ENCODE measurements at places on chromosomes 5 and 9.

GRCh38 chr9:84744195-84744594 is 74.7 kb downstream of the NTRK2 start:
- no peak for DNase-seq

- peak; percentile 13 for DNase-seq
Observed at GRCh38 chr9:112884101-112884500, 6.6 kb downstream of the SLC46A2 start.

- DNase-seq, result no peak
Observed at GRCh38 chr9:117091529-117091928, 323.3 kb downstream of the ASTN2 start.

- peak; percentile 5 for DNase-seq
Observed at GRCh38 chr9:29625292-29625731, 2052.0 kb upstream of the C9orf72 start.

DNA sequence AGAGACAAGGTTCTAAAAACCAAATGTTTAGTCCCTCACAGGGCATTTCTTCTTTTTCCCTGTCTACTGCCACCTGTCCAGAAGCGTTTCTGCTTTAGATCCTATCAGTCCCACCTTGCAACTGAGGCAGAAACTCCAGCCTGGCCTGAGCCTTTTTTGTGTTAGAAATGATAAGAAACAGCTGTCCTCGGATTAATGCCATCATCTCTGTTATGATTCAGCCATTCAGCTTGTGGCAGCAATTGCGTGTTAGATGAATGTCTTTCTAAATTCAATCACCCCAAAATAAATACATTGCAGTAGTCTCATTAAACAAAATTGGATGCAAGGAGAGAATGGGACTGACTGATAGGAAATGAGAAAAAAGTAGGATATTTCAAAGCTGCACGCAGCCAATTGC is 28.3 kb upstream of the FRMPD1 start:
- no peak for DNase-seq

DNA sequence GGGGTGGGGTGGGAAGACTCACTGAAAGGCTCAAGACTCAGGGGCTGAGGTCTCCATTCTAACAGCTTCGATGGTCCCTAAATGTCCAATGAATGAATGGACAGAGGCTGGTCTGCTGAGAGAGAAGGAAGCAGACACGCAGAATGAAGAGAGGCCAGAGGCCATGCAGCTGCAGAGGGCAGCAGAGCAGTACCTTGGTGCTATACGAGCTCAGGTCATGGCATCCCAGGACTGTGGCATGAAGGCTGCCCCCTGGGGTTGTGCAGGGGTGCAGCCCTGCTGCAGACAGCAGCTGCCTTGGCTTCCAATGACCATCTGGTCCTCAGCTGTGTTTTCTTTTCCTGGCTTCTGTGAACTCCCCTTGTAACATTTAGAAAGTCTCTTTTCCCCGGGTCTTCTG is 15.2 kb upstream of the CORO2A start:
- no peak for DNase-seq

DNA sequence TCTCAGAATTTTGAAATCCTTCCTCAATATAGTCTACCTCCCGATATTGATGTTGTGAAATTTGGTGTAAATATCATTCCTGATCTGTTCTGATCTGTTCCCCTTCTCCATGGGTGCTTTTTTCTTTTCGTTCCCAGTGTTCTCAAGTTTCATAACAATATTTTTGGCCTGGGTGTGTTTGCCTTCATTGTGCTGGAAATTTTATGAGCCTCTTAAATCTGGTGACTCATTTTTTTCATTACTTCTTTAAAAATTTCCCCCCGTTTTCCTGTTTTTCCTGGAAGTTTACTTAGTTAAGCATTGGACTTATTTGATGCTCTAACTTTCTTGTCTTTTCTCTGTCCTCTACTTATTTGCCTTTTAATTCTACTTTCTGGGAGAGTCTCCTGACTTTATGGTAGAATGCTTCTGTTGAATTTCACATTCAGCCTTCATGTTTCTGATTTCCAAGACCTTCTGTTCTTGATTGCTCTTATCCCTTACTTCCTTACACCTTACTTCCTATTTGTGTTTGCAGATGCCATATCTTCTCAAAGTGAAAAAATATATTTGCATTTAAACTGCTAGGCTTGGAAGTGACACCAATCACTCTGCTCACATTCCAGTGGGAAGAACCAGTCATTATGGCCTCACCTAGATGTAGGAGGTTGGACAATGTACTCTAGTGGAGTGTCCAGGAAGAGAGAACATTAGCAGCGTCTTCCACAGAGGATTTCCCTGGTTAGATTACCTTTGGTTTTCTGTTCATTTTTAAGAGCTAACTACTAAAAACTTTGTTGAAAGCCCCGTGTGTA is 441.9 kb downstream of the ARHGEF28 start:
- DNase-seq, result no peak

DNA sequence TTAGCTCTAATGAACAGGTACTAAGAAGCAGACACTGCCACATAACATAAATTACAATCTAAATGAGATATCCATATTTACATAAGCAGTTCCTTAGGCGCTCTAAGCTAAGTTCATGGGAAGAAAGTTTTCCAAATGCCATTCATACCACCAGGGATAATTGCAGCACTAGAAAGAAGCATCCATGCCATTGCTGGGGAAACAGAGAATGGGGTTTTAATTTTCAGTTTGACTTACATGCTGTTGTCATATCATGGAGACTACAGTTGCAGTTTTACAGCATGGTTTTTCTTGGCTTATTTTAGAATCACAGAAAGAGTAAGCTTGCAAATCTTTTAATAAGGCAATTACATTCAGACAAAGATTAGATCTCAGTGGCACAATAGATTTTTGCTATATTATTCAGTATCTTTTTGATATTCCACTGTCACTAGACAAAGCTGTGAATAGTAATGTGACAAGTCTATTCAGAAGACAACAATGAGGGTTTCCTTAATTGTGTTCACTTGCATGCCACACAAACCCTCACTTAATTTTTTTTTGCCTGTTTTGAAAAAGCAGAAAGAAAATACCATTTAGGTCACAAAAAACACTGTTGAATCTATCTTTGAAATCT is 108.4 kb upstream of the ELAVL2 start:
- no peak for DNase-seq

GRCh38 chr9:135046739-135047350 is 40.6 kb upstream of the OLFM1 start:
- DNase-seq, result no peak

GRCh38 chr5:123092696-123093095 is 3.7 kb downstream of the PRDM6 start:
- DNase-seq, result no peak

GRCh38 chr9:95409650-95410426 is 92.3 kb upstream of the FANCC start:
- no peak for DNase-seq

DNA sequence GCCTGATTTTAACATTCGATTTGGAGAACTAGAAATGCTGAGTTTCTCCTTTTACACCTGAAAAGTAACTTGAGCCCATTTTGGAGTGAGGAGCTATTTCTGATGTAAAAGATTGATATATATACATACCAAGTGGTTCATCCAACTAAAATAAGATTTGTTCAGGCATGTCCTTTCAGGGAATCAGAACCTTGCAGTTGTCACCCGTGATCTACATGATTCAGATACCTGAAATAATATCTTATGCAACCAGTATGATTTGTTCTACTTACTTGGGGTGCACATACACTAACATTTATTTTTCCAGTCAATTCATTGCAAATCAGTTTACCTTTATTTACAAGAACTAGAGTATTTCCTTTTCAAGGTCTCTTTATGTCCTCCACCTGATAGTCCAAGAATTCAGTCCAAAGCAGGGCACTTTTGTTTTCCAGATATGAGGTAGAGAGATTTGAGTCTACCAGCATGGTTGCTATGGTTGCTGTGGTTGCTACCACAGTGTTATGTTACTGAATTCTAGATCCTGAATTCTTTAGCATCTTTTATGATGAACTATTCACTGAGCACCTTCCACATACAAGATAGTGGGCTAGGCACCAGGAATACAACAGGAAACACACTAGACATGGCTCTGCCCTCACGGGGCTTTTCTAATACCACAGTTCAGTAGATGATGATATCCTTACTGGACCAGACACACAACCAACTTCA is 49.3 kb downstream of the CCL28 start:
- DNase-seq, result no peak

DNA sequence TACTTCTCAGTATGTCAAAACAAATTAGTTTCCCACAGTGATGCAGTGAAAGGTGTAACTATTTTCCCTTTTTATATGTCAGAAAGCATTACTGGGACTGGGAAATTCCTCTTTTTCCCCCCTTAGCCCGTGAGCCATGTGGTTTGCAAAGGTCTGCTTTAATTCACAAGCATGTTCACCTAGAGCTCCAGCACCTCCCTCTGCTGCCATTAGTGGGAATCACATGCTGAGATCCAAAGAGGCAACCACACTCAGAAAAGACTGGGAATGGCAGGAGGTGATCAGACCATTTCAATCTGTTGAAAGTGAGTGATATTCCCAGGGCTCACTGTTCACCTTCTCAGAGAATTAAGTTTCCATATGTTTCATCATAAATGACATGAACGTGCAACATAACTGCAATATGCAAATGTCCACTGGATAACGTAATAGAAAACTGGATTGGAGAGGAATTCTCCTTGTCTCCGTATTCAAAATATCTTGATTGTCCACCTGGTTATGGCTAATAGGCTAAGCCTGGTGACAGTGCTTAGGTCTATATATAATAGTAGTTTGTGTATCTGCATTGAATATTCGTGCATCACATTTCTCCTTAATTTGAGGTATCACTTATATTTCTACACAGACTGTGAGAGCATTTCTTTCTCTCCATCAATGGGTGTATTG is 703.5 kb upstream of the WWC1 start:
- DNase-seq, result peak; percentile 42

DNA sequence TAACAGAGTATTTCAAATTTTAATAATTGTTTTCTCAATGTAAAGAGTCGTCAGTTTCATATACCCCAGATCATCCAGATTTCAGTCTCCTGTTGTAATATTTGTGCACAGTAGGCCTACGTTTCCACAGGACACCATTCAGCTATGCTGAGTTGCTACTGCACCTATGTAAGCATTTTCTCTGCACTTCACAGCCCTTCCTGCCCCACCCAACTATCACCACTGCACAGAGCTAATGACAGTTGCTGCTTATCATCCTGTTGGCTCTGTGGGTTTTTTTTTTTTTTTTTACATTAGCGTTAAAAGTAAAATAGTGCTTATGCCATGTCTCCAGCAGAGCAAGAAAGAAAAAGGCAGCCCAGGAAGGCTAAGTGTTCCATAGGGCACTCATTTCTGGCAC is 5.9 kb upstream of the PRKACG start:
- no peak for DNase-seq

GRCh38 chr5:169398515-169398914 is 97.6 kb upstream of the SLIT3 start:
- no peak for DNase-seq

- no peak for DNase-seq
Observed at GRCh38 chr9:16612627-16613026, 257.8 kb downstream of the BNC2 start.

DNA sequence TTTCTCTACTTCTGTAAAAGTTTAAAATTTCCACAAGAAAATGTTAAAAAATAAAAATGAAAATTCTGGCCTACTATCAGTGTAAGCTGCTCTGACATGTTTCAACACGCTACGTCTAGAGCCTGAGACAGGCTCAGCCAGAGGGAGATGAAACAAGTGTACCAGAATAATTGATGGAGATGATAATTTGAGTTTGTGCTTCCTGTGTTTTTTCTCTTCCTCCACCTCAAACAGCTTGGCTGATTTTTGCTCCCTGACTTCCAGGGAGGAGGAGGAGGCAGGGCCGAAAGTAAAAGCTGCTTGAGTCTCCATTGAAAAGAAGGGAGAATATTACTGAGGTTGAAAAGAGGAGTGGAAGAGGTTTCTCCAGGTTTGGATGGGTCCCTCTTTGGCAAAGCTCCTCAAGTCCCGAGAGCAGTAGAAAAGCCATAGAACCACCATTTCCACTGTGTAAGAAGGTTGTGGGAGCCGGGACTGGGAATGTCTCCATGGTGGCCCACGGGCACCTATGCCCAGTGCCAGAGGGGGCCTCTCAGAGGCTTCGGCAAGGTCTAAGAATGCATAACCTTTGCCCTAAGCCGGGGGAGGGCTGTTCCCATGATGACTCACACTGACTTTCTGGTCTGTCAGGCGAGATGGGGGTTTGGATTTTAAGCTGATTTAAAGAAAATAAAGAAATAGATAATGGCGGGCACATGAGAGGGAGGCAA is 95.1 kb downstream of the HRH2 start:
- no peak for DNase-seq
